ENCODE measurements at places on chromosomes 6 and 20. TPM values are rescaled to one million over a fixed set of nuclear protein-coding genes. Genes with fewer than 3 reads are reported as not detected.
A peak's percentile ranks its signal among the peaks of the same experiment; 100 is the strongest.

GRCh38 chr20:40892642-40893041 is 136.0 kb upstream of the TOP1 start:
- DNase-seq = no peak

DNA sequence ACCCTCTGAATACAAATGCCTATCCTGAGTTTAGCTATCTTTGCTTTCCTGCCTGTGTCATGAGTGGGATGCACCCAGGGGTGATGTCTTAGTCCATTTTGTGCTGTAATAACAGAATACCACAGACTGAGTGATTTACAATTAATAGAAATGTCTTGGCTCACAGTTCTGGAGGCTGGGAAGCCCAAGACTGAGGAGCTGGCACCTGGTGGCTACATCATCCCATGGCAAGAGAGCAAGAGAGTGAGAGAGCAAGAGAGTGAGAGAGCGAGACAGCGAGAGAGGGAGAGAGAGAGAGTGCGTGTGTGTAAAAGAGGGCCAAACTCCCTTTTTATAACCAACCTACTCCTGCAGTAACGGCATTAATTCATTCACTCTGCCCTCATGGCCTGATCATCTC is 76.8 kb downstream of the PRDM1 start:
- no peak for DNase-seq

DNA sequence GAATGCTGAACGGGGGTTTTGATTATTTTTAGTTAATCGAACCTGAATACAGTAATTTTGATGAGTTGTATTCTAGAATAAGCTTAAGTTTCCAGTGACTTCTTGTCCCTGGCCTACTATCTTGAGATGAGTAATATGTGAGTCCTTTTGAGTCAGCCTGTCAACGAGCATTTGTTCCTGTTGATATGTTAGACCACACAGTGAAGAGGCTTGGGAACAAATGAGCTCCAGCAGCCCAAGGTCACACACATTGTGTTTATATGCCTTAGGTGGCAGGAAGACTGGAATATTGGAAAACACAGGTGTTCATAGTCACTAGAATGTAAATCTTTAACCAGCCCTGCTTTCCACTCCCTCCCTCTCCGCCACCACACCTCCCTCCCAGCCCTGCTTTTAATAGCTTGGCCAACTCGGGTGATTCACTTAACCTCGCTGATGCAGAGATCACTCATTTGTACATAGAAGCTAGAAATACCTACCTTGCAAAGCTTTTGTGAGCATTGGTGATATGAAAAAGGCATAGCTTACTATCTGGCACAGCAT is 9.1 kb downstream of the SMPDL3A start:
- DNase-seq = no peak

GRCh38 chr6:117515326-117515725 is 32.9 kb downstream of the DCBLD1 start:
- DNase-seq = no peak

GRCh38 chr6:90895299-90896074 is 308.6 kb upstream of the MAP3K7 start:
- no peak for DNase-seq

DNA sequence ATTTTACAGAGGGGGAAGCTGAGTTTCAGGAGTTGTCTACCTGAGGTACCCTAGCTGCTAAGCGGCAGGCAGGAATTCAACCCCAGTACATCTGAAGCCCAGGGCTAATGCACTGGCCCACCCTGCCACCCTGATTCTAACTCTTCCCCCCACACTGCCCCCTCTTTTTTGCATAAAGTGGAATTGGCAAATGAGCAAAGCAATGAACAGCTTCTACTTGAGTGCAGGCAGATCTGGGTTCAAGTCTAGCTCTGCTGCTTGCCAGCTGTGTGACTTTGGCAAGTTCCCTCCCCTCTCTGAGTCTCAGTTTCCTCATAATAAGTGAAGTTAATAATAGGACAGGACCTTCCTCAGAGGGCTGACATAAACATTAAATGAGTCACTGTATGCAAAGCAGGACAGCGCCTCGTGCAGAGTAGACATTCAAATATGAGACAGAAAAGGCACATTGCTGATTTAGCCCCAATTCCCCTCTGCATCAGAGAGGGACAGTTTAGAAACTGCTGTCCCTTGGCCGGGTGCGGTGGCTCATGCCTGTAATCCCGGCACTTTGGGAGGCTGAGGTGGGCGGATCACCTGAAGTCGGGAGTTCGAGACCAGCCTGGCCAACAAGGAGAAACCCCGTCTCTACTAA is 4.7 kb downstream of the ADA start:
- no peak for DNase-seq

DNA sequence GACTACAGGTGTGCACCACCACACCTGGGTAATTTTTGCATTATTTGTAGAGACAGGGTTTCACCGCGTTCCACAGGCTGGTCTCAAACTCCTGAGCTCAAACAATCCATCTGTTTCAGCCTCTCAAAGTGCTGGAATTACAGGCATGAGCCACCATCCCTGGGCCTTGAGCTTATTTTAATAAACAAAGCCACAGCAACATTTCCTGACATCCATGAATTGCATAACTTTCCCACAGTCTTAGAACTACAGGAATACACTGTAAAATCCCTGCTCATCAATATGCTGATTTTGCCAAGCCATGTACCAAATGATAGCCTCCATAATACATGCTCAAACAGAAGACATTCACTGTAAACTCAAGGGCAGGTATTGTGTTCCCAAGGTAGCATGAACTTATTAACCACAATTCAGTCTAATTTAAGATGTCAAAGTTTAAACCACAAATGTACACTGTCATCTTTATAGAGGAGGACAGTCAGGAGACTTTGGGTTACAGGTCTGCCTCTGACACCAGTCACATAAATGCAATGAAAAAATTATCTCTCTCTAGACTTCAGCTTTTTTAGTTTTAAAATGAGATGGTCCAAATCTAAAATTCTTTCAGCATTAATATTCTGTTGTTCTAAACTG is 40.0 kb downstream of the NUDT3 start:
- no peak for DNase-seq

DNA sequence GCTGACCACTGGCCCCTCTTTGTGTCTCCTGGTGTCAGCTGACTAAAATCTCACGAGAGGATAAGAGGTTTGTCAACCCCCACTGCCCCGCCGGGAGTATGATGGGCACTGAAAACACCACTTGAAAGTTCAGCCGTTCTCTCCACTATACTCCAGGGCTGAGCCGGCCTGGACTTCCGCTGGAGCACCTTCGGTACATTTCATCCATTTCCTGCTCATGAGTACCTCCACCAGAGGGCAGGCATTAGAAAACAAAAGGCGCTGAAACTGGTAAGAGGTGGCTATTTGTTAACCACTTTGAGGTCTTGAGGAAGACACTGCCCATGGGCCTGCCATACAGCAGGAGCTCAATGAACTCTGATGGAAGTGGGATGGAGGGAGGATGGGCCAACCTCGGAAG is 17.9 kb upstream of the ANKRD60 start:
- no peak for DNase-seq

DNA sequence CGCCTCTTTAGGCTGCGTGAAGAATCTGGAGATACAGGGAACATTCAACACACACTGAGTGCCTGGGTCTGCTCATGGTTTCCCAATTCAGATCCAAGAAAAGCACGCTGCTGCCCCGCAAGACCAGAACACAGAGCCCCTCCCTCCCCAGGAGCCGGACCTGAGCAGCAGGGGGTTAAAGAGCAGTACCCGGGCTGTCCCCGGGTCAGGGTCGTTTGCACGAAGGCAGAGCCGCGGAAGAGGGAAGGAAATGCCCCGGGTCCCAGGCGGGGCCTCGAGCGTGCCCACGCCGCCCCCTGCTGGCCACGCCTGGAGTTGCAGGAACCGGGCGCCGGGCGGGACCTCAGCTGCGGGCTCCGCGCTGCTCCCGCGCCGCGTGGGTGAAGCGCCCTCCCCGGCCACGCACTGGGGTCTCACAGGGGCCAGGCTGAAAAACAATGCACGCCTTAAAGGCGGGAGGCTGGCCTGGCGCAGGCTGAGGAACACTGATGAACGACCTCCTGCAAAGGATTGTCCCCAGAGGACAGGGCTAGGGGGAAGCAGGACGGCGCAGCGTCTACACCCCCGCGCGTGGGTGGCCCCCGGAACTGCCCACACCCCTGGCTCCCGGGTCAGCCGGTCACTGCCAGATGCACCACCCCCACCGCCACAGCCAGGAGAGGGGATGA is 48.9 kb downstream of the ANKRD60 start:
- DNase-seq = no peak

GRCh38 chr6:165791876-165792437 is 128.9 kb upstream of the PDE10A start:
- no peak for DNase-seq

DNA sequence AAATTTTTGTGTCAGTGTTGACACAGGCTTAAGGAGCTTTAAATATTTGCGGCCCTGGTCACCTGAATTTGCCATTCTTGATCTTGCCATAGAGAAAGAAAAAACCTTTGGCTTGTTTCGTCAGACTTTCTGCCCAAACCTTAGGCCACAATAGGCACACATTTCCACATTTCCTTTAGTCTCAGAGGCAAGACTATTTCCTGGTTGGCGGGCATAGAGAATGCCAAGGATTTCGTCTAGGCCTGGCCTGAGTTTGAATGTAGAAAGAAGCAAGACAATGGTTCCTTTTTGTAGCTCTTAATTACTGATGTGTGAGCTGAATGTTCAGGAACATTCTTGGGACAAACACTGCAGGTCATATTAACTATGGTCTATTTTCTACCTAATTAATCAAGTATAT is 108.1 kb downstream of the TRMT11 start:
- no peak for DNase-seq

GRCh38 chr20:50810842-50811241 is 16.0 kb downstream of the BCAS4 start:
- DNase-seq = no peak

GRCh38 chr6:169921853-169922824 is 170.7 kb downstream of the ERMARD start:
- DNase-seq = no peak

- DNase-seq = peak; percentile 52
Observed at GRCh38 chr6:157982102-157982562, 469 bp downstream of the SYNJ2 start.

DNA sequence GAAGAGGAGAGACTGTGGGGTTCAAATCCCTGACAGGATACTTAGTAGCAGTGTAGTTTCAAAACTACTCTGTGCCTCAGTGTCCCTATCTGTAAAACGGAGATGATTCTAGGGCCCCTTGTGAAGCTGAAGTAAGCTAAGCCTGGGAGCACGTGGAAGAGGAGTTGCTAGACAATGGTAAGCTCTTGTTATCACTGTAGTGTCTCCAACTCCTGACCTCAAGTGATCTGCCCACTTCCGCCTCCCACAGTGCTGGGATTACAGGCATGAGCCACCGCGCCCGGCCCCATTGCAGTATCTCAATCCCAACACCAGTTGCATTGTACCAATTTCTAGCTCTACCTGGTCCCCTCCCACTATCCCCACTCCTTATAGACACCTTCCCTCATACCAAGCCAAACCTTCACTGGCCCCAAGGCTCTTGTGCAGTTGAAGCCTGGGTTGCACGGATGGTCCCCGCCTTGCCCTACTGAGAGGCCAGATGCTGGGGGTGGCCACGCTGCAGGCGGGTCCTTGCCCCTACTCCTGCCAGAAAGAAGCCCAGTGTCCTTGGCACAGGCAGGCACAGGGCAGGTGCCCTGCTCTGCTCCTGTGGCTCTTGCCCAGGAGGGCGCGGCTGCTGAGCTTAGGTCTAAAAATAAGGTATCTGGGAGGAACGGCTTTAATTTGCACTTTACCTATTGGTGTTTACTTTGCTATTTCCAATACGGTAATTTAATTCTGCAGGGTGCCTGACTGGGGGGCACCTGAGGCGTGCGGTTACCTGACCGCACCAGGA is 118.1 kb downstream of the VEGFA start:
- no peak for DNase-seq

DNA sequence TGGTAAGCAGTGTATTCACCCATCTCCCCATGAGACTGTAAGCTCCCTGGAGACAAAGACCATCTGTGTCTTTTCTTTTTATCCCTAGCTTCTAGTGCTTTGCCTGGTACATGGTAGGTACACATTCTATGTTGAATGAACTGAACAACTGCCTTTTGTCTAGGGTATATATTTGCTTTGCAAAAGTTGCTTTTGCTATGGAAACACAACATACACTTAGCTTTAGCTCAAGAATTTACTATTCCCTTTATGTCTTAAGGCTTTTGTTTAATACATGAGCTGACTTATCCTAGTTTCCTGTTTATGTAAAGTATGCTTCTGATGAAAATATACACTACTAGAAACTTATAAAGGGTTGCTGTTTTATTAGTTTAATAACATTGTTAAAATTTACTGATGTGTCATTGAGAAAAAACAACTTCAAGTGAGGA is 198.2 kb downstream of the PRL start:
- no peak for DNase-seq

DNA sequence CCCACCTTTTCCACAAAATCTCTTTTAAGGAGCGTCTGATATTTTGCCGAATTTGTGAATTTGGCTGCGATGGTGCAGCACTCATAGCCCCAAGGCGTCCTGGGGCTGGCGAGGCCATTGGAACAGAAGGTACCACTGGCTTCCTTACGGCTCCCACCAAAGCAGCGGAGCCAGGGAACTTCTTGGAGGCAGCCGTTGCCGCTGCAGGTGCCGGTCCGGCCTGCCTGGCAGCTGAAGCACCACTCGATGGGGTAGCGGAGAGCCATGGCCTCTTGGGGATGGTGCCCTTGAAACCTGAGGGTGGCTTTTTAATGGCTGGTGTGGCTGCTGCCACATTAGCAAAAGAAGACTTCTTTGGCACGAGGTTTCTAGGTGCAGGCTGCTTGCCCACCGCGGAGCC is 29.8 kb downstream of the DIDO1 start:
- no peak for DNase-seq

EEF1A1 gene
- 13,038 TPM for total RNA-seq
